Activated CD4-positive, alpha-beta T cell treated with anti-CD3 and anti-CD28 coated beads, Interleukin-2, amount 10 ng/mL, durations not matched to agents 7 days and 5 days (primary cell): ENCODE measurements at places on chromosomes 4 and X. TPM values are rescaled to one million over a fixed set of nuclear protein-coding genes. Genes with fewer than 3 reads are reported as not detected.

The SSX3 gene
- total RNA-seq: not detected

The RTL3 gene
- total RNA-seq: not detected

The TCEAL5 gene
- not detected for total RNA-seq

The PABPC1L2B gene
- total RNA-seq: not detected

The UGT2B15 gene
- not detected for total RNA-seq

The WDR1 gene
- total RNA-seq: 454 TPM

The TMEM150C gene
- total RNA-seq: not detected

The SOWAHB gene
- total RNA-seq: not detected

The FAM156A gene
- 25.7 TPM for total RNA-seq

The CHM gene
- total RNA-seq: 16.7 TPM

The VMA21 gene
- total RNA-seq: 39.7 TPM

The PRPS1 gene
- 68.9 TPM for total RNA-seq

The F11 gene
- total RNA-seq: not detected

The PIM2 gene
- total RNA-seq: 154 TPM

The DMRTC1 gene
- not detected for total RNA-seq

The MCF2 gene
- total RNA-seq: 0.48 TPM

The APLN gene
- 0.17 TPM for total RNA-seq

The CCSER1 gene
- total RNA-seq: 0.15 TPM

The NIPAL1 gene
- 0.62 TPM for total RNA-seq

The SLC25A4 gene
- total RNA-seq: 2.2 TPM

The CDK16 gene
- 64.2 TPM for total RNA-seq

The AFAP1 gene
- total RNA-seq: 7.1 TPM

The TXK gene
- 42.0 TPM for total RNA-seq
